ENCODE measurements at places on chromosomes 7 and 10. TPM values are rescaled to one million over a fixed set of nuclear protein-coding genes. Genes with fewer than 3 reads are reported as not detected.

DNA sequence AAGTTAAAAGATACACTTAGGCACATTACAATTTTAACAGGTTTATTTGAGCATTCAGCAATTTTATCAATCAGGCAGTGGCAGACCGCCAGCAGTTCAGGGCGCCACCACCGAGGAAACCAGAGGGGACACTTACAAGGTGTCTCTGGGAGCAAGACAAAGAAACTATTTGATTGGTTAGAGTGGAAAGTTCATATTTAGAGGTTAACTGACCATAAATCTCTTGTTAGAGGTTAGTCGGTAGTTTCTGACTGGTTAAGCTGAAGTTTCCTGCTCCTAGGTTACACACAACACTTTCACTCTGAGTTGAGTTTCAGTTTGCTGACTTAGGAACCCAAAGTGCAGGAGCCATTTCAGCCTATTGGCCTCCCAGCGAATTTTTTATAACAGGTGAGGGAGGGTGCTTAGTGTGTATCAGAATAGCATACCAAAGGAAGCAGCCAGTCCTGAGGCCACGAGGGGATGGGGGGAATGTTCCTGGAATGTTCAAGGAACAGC lies 10.8 kb upstream of the PVRIG start:
- H3K27me3 ChIP-seq = no peaks in the 10 kb centered on the region
- H3K27ac ChIP-seq = no peak overlapping the region
- no peak overlapping the region for H3K4me3 ChIP-seq
- no peak for DNase-seq
- no peaks in the 10 kb centered on the region for H3K4me1 ChIP-seq

The ARHGAP12 gene
- 31.2 TPM for total RNA-seq

The ANLN gene
- total RNA-seq = 2.5 TPM

The HOXA6 gene
- total RNA-seq = 4.0 TPM

The ZSWIM8 gene
- 104 TPM for total RNA-seq

DNA sequence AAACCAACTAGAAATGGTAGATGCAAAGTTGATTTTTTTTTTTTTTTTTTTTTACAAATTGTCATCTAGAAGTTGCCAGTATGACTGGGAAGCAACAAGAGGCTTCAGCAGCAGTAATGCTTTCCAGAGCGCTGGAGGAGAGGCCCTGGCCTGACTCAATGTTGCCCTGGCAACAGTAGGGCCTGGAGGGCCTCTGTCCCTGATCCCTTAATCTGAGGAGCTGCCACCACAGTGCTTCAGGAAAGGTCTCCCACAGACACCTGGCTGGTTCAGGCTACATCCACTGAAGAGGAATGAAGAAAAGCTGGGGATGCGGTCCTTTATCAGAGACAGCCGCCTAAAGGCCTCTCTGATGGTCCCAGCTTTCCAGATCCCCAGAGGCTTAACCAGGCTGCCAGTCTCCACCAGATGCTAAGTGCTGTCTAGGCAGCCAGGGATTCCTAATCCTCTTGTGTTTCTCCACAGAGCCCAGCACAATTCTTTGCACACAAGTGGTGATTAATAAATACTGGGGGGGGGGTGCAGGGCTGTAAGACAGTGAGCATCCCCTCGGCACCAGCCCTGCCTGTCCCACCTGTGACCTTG lies 33.7 kb downstream of the ZNF777 start:
- H3K36me3 ChIP-seq = peaks cover 2% of the 10 kb centered on the region
- H3K27ac ChIP-seq = no peak overlapping the region

The VIPR2 gene
- 0.40 TPM for total RNA-seq

DNA sequence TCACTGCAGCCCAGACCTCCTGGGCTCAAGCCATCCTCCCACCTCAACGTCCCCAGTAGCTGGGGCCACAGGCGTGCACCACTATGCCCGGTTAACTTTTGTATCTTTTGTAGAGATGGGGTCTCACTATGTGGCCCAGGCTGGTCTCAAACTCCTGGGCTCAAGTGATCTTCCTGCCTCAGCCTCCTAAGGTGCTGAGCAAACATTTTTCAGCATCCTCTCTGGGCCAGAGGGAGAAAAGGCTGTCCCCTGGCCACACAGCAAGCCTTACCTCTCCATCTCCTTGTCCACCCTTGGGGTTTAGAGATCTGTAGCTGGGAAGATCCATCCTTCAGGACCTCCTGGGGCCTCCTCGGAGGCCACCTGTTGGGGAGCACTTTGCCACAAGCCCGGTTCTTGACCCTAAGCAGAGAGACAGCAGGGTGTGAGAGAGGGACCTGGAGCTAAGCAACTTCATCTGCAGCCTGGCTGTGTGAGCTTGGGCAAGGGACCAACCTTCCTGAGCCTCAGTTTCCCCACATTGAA lies 85.8 kb downstream of the MYL10 start:
- H3K4me3 ChIP-seq = no peak overlapping the region
- no peaks in the 10 kb centered on the region for H3K4me1 ChIP-seq
- H3K27ac ChIP-seq = no peak overlapping the region

DNA sequence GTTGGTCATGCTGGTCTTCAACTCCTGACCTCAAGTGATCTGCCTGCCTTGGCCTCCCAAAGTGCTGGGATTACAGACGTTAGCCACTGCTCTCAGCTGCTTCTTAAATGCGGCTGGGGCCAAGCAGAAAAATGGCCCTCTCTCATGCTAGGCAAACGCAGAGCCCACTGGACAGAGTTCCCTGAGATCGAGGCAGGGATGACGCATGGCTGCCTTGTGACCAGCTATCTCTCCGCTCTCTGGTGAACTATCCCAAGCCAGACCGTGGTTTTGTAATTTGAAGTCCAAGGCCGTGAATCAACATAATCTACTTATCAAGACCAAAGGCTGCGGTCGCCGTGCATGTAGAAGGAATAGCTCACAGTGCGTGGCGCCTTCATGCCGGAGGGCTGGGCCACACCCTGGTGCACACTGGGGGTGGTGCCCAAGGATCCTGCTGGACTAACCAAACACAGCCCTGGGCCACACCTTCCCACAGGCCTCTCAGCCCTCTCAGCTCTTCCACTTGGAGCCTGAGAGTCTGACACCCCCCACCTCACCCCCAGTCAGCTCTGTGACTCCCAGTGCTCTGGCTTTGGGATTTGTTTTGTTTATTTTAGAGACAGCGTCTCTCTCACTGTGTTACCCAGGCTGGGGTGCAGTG lies 88.1 kb upstream of the CUX1 start:
- no peak for DNase-seq
- peaks cover 13% of the 10 kb centered on the region for H3K4me1 ChIP-seq
- H3K27me3 ChIP-seq = no peaks in the 10 kb centered on the region
- no peaks in the 10 kb centered on the region for H3K36me3 ChIP-seq
- peak overlapping the region; percentile 39 for H3K27ac ChIP-seq
- H3K4me3 ChIP-seq = no peak overlapping the region

The MYPN gene
- not detected for total RNA-seq

The PDZD7 gene
- 2.0 TPM for total RNA-seq

- H3K36me3 ChIP-seq = no peaks in the 10 kb centered on the region
- no peak overlapping the region for H3K27ac ChIP-seq
- DNase-seq = no peak
These were observed 14.9 kb downstream of the MAT1A start for GRCh38 chr10:80274396-80275134.

The RFC2 gene
- 11.9 TPM for total RNA-seq

GRCh38 chr10:98326621-98327027 lies 58.6 kb upstream of the LOXL4 start:
- H3K36me3 ChIP-seq = no peaks in the 10 kb centered on the region
- no peak for DNase-seq

DNA sequence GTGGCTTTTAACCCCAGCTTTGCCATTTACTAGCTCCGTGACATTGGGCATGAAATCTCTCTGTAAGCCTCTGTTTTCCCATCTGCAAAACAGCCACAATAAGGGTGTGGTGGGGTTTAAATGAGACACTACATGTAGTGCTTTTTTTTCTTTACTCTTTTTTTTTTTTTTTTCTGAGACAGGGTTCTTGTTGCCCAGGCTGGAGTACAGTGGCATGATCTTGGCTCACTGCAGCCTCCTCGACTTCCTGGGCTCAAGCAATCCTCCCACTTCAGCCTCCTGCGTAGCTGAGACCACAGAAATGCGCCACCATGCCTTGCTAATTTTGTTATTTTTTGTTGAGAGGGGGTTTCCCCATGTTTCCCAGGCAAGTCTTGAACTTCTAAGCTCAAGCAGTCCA lies 8.3 kb upstream of the DENND10 start:
- no peak overlapping the region for H3K4me3 ChIP-seq
- no peaks in the 10 kb centered on the region for H3K36me3 ChIP-seq
- no peaks in the 10 kb centered on the region for H3K27me3 ChIP-seq
- H3K4me1 ChIP-seq = no peaks in the 10 kb centered on the region

GRCh38 chr10:34814223-34814912 lies 728 bp downstream of the PARD3 start:
- peak overlapping the region; percentile 95 for H3K27ac ChIP-seq
- peak overlapping the region; percentile 75 for H3K4me3 ChIP-seq
- H3K36me3 ChIP-seq = no peaks in the 10 kb centered on the region
- peaks cover 21% of the 10 kb centered on the region for H3K4me1 ChIP-seq
- peak; percentile 44 for DNase-seq

DNA sequence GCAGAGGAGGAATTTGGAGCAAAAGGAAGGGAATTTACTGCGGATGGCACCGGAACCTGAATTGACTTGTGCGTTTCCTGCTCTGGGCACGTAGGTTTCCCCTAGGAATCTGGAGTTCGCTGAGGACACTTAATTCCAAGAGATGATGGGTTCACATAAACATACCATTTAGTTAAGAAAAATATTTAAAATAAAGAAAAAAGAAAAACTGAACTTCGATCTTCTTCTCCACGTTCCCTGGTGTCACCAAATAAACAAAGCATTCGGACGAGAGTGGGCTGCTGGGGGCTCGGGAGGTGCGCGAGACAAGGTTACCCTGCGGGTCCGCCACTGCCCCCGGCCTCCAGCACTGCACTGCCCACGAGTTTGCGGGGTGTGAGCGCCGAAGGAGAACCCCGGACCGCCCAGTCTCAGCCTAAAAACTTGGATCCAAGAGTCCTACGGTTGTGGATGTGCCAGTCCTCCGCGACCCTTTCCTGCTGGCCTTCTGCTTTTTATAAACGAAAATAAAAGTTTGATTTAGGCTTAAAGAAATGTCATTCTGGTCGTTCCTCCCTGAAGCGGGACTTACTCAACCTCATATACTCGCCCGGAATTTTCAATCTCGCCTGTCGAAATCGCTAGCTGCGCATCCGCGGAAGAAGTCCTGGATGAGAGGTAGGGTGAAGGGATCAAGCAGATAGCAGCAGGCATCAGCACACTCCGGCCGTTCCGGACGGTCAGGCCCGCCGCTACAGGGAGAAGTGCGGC lies 30.3 kb downstream of the SKIDA1 start:
- H3K4me1 ChIP-seq = peaks cover 31% of the 10 kb centered on the region
- DNase-seq = no peak
- no peaks in the 10 kb centered on the region for H3K27me3 ChIP-seq
- H3K4me3 ChIP-seq = peak overlapping the region; percentile 74
- no peaks in the 10 kb centered on the region for H3K36me3 ChIP-seq
- no peak overlapping the region for H3K27ac ChIP-seq

DNA sequence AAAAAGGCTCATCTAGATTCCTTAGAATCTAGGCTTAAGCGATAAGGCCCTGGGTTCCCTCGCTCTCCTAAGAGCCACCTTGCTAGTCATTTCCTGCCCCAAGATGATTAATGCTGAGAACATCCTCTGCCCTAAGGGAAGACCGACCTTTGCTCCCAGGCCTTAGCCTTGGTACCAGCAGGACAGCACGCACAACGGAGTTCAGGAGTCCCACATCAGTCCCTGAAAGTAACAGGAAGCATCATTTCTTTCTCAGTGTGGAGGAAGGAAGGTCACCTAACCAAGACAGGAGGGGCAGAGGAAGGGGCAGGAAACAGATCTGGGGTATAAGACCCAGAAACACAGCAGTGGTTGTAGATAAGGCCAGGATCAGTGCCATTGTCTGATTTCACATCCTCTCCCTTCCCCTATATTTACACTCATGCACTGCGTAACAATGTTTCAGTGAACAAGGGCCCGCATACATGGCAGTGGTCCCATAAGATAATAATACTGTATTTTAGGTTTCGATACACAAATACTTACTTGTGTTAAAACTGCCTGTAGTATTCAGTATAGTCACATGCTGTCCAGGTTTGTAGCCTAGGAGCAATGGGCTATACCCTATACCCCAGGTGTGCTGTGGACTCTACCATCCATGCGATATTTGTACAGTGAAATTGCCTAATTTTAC lies 8.1 kb upstream of the FAM107B start:
- no peak for DNase-seq
- H3K27me3 ChIP-seq = no peaks in the 10 kb centered on the region
- H3K4me1 ChIP-seq = peaks cover 12% of the 10 kb centered on the region
- H3K4me3 ChIP-seq = no peak overlapping the region
- H3K36me3 ChIP-seq = no peaks in the 10 kb centered on the region
- H3K27ac ChIP-seq = no peak overlapping the region

GRCh38 chr7:43513251-43513650 lies 69.7 kb upstream of the STK17A start:
- no peaks in the 10 kb centered on the region for H3K36me3 ChIP-seq
- DNase-seq = no peak
- no peaks in the 10 kb centered on the region for H3K4me1 ChIP-seq

DNA sequence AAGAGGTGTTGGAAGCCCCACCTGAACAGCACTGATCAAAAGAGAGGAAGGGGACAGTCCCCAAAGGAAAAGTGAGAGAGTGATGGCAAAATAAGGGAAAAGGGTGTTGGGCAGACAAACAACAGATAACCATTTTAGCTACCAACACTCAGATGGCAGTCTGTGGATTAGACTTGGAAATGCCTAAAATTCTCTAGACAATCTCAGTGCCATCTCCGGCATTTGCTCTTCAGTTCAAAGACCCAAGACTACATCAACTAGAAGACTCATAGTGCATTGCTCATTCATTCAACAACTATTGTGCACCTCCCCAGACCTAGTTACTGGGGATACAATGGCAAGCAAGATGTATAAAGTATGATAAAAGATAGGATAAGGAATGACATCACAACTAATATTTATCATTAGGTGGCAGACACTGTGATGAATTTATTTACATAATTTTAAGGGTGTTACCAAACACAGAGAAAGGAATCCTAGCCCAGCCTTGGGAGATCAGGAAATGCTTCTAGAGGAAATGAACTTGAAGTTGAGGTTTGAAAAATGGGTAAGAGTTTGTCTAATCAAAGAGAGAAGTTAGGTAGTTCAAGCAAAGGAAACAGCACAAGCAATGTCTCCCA lies 109.3 kb upstream of the ARID5B start:
- no peak overlapping the region for H3K4me3 ChIP-seq
- peak overlapping the region; percentile 29 for H3K27ac ChIP-seq
- no peak for DNase-seq
- H3K27me3 ChIP-seq = no peaks in the 10 kb centered on the region
- no peaks in the 10 kb centered on the region for H3K4me1 ChIP-seq
- H3K36me3 ChIP-seq = no peaks in the 10 kb centered on the region

DNA sequence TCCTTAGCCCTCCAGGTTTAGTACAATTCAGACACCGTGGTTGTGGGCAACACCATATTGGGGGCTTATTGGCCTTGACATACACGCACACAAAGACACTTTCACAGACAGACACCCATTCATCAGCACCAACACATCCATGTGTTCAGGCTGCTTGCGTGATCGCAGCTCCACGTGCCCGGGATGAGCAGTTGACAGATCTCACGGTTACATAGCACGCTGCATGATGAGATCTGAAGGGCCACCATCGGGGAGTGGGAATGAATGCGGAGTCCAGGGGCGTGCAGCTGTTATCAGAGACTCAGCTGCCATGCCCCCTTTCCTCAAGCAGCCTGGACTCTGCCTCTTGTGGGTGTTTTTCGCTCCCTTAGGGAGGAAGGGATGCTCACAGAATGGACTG lies 285.2 kb downstream of the USP6NL start:
- H3K27ac ChIP-seq = no peak overlapping the region
- H3K4me1 ChIP-seq = peaks cover 5% of the 10 kb centered on the region
- H3K36me3 ChIP-seq = peaks cover 22% of the 10 kb centered on the region
- no peak for DNase-seq
- H3K27me3 ChIP-seq = no peaks in the 10 kb centered on the region

The OR2A1 gene
- 0.14 TPM for total RNA-seq

All from upper lobe of left lung (tissue), 6 donors.